K562 (cell line): ENCODE measurements at places on chromosomes 7 and 10. TPM values are rescaled to one million over a fixed set of nuclear protein-coding genes. Genes with fewer than 3 reads are reported as not detected.

- H3K4me1 ChIP-seq = no peaks in the 10 kb centered on the region
- no peaks in the 10 kb centered on the region for H3K36me3 ChIP-seq
- no peak overlapping the region for H3K4me3 ChIP-seq
- H3K27me3 ChIP-seq = peaks cover 35% of the 10 kb centered on the region
Observed at GRCh38 chr10:30034433-30035137, 24.8 kb downstream of the JCAD start.

GDF10 gene
- total RNA-seq = 0.11 TPM in 1 of 2 replicates, not detected in the other

EIF3B gene
- total RNA-seq = 387 and 416 TPM in 2 replicates

SPDYE6 gene
- not detected in 2 replicates for total RNA-seq
